ENCODE measurements at places on chromosomes 2 and 18.

- DNase-seq = no peak
Measured at GRCh38 chr18:8056723-8057122, 489.6 kb downstream of the PTPRM start.

DNA sequence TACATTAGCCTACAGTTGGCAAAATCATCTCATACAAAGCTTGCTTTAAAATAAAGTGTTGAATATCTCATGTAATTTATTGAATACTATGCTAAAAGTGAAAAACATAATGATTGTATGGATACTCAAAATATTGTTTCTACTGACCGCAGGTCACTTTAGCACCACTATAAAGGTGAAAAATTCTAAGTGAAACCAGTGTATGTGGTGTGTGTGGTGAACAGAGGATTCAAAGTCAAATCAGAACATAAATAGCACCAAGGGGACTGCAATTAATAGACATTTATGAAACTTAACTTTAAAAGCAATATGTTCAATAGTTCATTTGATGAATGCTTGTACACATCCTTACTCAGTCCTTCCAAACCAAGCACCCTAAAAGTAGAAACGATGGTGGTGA lies 145.8 kb downstream of the AKAIN1 start:
- DNase-seq = no peak

GRCh38 chr18:54209471-54210180 lies 14.8 kb downstream of the MBD2 start:
- no peak for DNase-seq

- DNase-seq = no peak
Measured at GRCh38 chr2:6993229-6993640, 76.0 kb downstream of the RNF144A start.

- no peak for DNase-seq
Measured at GRCh38 chr18:73780218-73780617, 367.4 kb downstream of the FBXO15 start.

DNA sequence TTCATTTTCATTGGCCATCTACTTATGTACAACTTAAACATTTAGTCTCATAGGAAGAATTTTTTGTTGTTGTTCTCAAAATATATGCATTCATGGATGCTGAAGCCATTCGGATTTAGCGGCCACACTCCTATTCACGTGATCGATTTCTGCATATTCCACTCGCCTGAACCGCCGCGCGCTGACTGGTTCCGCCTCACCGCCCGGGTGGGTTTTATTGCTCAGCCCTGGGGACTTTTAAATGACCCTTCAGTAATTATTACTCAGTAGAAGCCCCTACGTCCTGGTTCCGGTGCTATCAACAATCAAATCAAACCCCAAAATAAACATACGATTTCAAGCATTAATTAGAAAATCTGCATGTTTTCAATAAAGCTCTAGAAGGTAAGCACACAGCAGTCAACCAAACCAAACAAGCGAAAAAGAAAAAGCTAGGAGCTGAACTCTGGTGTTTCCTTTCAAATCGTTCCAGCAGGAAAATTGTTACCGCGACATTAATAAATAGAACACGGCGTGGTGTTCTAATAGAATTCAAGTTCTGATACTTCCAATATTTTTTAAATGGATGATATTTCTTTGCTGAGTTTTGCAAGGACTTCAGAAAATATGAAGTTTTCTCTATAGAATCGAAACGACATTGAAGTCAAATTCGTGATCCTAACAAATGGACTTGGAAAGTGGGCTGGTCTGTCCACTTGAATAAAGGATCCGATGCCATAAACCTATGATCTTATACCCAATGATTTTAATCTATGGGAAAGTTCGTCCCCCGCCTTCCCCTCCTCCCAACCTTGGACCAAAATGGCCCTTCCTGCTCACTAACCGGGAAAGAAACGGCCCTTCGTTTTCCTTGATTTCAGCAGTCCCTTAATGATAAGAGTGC lies 9.3 kb downstream of the PAX3 start:
- no peak for DNase-seq

- DNase-seq = no peak
Measured at GRCh38 chr2:199216253-199216652, 241.5 kb downstream of the SATB2 start.

DNA sequence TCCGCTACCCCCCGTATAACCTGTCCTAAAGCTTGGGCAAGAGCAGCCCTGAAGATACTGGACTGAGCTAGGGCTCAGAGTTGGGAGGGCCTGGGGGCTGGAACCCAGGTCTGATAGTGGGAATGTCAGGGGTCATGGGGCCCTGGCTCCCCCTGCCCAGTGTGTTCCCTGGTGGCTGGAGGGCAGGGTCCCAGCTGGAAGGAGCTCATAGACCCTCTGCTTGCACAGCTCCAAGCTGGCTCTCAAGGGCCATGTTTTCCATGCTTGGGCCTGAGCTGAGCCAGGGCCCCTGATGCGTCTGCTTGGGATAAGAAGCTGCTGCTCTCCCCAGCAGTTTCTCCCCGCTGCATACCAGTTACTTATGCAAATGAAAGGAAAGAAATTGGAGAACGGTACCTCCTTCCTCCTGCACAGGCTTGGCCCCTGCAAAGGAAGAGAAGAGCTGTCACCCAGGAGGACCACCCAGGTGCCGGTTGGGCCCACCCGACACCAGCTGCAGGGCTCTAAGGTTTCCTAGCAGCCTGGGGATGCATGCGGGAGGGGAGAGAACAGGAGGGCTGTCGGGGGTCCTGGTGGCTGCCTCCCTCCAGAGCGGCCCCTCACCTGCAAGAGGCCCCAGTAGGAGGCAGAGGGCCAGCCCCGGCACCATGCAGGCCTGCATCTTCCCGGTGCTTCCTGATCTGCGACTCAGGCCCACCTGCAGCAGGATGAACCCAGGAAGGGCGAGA lies 628 bp downstream of the OTOS start:
- no peak for DNase-seq

GRCh38 chr2:43143756-43144155 lies 82.7 kb downstream of the ZFP36L2 start:
- no peak for DNase-seq

GRCh38 chr2:196520605-196521004 lies 118.9 kb upstream of the CCDC150 start:
- no peak for DNase-seq

- DNase-seq = no peak
Measured at GRCh38 chr2:24245986-24246776, 71.3 kb downstream of the FAM228A start.

DNA sequence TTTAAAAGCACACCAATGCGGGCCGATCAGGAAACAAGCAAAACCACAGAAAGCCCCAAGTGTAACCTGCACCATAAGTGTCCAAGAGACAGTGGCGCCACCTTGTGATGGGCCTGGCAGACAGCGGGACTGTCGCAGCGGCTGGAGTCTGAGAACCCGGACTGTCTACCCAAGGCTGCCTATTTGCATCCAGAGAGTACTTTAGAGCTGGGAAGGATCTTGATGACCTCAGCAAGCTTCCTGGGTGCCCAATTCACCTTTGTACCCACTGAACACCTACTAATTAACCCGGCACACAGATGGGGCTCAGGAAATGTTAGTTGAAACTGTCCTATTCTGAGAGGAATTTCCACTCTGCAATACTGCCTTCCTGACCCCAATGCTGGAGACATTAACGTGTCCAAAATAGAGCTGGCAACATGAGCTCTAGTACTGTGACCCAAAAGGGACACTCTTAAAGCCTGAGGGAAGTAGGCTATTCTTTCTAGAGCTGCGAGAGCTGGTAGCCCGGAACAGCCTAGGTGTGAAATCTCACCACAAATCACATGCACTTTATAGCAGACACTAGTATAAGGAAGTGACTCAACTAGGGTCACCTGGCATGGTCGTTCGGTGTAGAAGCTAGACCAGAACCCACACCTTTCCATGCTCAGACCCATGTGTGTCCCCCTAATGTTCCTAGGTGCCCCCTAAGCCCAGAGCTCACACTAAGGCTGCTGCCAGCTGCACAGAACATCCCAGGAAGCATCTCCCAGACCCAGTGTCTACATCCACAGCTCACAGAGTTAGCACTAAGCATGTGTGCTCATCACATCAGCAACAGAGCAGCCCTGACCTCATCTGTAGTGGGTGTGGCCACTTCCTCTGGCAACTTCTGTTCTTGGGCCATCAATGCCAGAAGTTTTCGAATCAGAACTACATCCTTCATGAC lies 25.4 kb downstream of the POLR1A start:
- peak; percentile 69 for DNase-seq

DNA sequence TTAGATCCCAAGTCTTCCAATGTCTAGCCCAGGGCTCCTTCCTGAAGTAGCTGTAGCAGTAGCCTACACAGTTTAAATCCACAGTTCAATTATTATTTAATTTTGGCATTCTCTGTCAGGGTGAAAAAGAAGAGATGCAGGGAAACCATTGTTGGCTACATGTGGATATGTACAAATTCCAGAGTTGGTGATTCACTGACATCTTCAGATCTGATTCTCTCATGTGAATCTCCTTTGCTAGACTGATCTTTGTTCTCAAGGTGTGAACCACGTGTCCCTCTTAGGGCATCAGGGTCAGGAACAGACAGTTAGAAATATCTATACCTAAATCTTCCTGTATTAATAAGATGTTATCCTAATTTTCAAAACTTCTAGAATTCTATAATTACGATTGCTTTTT lies 36.7 kb downstream of the ADCYAP1 start:
- no peak for DNase-seq

Data from stimulated activated CD8-positive, alpha-beta memory T cell treated with anti-CD3 and anti-CD28 coated beads, Interleukin-12 subunit alpha, Interleukin-12 subunit beta, amount 100 ng/mL, for 1 hour (primary cell).